ENCODE measurements at places on chromosomes 1 and 21.

GRCh38 chr1:46410156-46411009 is 16.3 kb downstream of the FAAH start:
- DNase-seq, result no peak

DNA sequence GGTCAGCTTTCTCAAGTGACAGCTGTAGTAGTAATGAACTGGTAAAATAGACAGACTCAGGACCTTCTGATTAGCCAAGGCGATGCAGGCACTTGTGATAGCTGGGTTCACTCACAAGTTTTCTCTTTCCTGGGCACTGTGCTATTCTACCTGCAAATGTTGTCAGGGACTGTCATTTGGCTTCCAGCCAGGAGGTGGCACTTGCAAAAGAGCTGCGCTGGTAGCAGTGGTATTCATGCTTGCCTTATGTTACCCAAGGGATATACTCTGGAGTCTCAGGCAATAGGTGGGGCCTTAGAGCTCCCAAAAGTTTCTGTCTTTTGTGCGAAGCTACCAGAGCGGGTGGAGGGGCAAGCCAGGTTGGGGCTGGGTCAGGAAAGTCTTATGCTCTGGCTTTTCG is 23.5 kb downstream of the IFI44 start:
- DNase-seq, result no peak

GRCh38 chr21:15617964-15618363 is 111.8 kb upstream of the USP25 start:
- no peak for DNase-seq

DNA sequence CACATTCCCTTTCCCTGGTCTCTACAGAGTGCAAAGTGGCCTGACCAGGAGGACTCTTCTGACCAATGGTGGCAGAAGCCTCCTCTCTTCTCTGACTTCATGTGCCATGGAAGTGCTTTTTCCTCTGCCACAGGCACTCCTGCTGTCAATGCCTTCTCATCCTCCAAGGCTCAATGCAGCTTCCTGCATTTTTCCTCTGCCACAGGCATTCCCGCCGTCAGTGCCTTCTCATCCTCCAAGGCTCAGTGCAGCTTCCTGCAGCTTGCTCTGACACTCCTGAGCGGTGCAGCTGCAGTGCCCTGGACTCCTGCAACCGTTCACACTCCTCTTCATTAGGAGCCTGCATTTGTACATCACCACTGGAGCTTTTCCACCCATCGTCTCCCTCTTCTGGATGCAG is 4.7 kb upstream of the ADARB1 start:
- no peak for DNase-seq

GRCh38 chr21:38323721-38324531 is 67.1 kb downstream of the KCNJ15 start:
- DNase-seq, result no peak
